ENCODE measurements at places on chromosomes 6 and 20.

DNA sequence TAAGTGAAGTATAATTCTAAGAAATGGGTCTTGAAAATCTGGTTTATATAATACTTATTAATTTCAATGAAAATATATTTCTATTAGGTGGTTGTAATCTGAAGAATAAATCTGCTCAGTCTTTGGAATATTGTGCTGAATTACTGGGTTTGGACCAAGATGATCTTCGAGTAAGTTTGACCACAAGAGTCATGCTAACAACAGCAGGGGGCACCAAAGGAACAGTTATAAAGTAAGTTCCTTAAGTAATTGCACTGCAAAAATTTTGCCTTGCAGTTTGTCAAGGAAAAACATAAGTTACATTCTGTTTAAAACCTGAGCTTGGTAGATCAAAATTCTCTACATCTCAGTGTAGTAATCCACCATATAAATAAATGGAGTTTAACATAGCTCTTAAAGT is 106.0 kb downstream of the MYO6 start:
- DNase-seq = peak; percentile 56

DNA sequence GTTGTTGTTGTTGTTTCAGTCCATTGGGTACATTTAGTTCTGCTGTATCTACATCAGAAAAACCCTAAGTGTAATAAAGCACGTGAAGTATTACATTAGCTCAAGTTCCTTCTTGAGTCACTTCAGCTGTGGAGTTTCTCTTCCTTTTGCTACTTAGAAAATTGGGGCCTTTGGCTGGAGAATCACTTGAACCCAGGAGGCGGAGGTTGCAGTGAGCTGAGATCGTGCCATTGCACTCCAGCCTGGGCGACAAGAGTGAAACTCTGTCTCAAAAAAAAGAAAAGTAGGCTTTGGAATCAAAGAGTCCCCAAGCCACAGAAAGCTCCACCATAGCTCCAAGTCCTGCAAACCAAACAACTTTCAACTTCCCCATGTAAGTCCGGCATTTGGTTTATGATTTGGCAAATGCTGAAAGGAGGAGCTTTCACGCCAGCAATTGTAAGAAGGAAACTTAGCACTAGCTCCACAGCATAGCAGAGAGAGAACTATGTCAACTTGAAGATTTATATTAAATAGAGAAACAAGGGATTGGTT is 56.5 kb upstream of the RNF144B start:
- DNase-seq = no peak

DNA sequence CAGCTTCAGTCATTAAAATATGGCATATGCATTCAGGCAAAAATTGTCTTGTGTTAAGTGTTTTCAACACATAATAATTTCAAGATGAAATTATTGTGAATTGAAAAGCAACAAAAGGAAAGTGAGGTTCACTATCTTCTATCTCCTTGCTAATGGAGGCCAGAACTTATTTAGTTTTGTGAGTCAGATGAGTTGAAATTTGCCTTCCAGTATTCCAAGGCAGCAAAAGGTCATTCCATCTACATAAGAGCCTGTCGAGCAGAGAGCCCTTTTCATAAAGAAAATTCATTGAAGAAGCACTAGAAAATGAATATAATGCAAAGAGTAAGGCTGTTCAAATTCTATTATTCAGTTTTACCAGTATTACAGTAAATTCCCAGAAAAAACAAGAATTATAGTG is 274.3 kb downstream of the PLCB1 start:
- no peak for DNase-seq

- peak; percentile 63 for DNase-seq
Measured at GRCh38 chr6:63272397-63272796, 47.4 kb downstream of the LGSN start.

DNA sequence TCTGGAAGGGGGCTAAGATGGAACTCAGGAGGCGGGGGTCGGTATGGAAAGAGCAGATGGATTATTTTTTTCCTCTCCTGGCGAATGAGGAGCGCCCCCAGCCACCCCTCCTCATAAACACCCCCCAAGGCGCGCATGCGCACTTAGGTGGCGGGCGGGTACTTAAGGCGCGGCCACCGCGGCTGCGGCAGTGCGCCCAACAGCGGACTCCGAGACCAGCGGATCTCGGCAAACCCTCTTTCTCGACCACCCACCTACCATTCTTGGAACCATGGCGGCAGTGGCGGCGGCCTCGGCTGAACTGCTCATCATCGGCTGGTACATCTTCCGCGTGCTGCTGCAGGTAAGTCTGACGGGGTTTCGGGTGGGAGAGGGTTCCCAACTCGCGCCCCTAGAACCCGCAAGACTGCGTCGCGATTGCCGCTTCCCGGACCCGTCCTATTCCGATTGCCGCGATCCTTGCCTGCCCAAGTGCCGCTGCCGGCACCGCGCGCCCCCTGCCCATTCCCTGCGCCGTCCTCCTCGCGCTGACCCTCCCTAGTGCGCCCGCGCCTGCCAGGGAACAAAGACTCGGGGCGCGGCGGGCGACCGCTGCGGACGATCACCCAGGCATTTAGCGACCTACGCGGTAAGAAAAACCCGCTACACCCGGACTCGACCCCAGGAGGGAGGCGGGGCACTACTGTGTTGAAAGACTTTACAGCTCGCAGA is at the start of gene NNAT:
NNAT (plus strand) TSS at position 190 of the 711 bp plus-strand sequence; CDS start at position 272, 82 bp downstream.
- no peak for DNase-seq

DNA sequence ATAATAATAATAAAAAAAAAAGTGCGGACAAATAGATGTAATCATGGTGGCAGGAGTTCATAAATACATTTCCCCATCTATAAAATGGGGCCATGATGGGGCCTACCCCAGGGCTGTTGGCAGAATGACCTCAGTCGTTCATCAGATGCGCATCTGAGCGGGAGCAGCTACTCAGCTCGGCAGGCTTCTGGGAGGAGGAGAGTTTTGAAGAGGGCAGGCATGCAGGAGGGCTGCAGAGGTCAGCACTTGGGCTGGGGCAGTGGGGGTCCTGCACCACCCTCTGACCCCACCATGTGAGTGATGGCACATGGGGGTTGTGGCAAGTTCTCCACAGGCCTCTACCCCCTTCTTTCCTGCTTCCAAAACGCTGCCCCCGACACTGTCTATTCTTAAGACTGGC is 373.5 kb downstream of the ZFAND3 start:
- no peak for DNase-seq

GRCh38 chr6:52423971-52424381 is 3.8 kb downstream of the EFHC1 start:
- DNase-seq = peak; percentile 57
